CD8-positive, alpha-beta T cell (primary cell): ENCODE measurements at places on chromosomes 16 and 17.

GRCh38 chr16:6193718-6194117 lies 1096.1 kb upstream of the EEF2KMT start:
- no peak for DNase-seq

GRCh38 chr17:42010898-42011516 lies 6.2 kb downstream of the DNAJC7 start:
- DNase-seq = no peak

DNA sequence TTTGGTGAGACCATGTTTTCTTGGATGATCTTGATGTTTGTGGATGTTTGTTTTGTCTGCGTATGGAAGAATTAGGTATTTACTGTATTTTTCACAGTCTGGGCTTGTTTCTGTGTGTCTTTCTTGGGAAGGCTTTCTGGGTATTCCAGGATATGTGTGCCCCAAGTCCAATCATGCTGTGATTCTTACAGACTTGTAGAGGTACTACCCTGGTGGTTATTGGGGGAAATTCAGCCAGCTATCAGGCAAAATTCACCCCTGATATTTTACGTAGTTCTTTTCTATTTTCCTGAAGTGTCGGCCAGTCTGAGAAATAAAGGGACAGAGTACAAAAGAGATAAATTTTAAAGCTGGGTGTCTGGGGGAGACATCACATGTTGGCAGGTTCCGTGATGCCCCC lies 33.4 kb upstream of the ARL4D start:
- no peak for DNase-seq

DNA sequence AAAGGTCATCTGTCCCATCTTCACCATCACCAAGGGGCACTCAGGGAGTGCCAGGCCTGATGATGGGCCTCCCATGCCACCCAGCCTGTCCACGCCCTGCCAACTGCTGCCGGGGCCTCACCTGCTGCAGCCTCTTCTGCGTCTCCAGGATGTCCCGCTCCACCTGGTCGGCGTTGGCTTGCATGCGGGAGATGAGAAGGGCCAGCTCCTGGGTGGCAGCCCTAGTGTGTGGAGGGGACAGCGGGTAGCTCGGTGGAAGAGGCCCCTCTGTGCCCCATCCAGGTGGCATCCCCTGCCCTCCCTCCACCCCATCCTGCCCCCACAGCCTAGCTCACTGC lies 3.2 kb downstream of the EVPL start:
- no peak for DNase-seq

DNA sequence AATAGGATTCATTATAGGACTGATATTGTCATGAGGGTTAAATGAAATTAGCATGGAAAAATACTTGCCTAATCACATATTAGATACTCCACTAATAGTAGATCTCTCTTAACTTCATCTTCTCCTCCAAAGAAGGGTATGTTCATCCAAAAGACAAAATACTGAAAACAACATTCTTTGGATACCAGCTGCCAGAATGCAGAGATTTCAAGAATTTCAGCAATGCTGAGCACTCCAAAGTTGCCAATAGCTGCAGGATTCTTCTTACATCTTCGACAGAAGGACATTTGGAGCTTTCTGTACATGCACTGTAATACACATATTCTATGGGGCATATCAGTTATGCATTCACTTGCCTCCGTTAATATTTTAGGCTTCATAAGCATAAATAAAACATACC lies 436.5 kb downstream of the HAPSTR1 start:
- DNase-seq = no peak

DNA sequence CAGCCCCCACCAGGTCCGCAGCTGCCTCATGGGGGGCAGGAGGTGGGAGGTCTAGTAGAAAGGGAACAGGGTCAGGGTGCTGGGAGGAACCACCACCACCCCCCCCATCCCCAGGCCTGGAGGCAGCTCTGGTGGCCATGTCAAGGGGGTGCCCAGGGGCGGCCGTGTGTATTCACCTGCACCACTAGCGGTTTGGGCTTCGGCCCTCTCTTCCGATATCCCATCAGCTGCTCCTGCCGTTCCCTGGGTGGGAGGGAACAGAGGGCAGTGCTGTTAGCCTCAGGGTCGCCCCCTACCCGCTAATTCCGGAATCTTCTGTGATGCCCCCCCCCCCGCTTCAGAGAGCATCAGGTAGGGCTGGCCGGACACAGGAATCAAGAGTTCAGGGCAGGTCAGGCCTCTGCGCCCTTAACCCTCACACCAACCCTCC lies 3.8 kb downstream of the CBX4 start:
- DNase-seq = peak; percentile 19

DNA sequence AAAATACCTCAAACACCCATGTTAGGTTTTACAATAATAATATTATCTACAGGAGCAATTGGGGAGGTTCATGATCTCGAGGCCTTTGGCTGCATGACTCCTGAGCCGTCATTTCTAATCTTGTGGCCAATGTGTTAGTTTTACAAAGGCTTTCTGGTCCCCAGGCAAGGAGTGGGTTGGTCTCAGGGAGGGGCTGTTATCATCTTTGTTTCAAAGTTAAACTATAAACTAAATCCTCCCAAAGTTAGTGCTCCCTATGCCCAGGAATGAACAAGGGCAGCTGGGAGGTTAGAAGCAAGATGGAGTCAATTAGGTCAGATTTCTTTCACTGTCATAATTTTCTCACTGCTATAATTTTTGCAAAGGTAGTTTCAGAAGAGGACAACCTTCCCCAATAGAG lies 9.1 kb upstream of the CCL5 start:
- no peak for DNase-seq

- no peak for DNase-seq
Observed at GRCh38 chr16:17836868-17837602, 366.3 kb upstream of the XYLT1 start.

GRCh38 chr16:11473728-11474127 lies 113.0 kb downstream of the LITAF start:
- no peak for DNase-seq

- no peak for DNase-seq
Observed at GRCh38 chr17:48543854-48544348, 1.0 kb downstream of the HOXB2 start.

DNA sequence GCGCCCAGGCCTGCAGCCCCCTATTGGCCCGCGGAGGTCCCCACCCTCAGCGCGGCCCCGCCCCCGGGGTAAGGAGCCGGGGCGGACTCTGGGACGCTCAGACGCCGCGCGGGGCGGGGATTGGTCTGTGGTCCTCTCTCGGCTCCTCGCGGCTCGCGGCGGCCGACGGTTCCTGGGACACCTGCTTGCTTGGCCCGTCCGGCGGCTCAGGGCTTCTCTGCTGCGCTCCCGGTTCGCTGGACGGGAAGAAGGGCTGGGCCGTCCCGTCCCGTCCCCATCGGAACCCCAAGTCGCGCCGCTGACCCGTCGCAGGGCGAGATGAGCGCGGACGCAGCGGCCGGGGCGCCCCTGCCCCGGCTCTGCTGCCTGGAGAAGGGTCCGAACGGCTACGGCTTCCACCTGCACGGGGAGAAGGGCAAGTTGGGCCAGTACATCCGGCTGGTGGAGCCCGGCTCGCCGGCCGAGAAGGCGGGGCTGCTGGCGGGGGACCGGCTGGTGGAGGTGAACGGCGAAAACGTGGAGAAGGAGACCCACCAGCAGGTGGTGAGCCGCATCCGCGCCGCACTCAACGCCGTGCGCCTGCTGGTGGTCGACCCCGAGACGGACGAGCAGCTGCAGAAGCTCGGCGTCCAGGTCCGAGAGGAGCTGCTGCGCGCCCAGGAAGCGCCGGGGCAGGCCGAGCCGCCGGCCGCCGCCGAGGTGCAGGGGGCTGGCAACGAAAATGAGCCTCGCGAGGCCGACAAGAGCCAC lies at the start of gene NHERF1:
NHERF1 (plus strand) TSS at position 100 of the 750 bp plus-strand sequence; CDS start at position 319, 219 bp downstream.
- DNase-seq = peak; percentile 98

GRCh38 chr17:47801176-47801765 lies 20.3 kb downstream of the OSBPL7 start:
- DNase-seq = no peak

- no peak for DNase-seq
Observed at GRCh38 chr16:50570808-50571598, 22.8 kb downstream of the NKD1 start.

DNA sequence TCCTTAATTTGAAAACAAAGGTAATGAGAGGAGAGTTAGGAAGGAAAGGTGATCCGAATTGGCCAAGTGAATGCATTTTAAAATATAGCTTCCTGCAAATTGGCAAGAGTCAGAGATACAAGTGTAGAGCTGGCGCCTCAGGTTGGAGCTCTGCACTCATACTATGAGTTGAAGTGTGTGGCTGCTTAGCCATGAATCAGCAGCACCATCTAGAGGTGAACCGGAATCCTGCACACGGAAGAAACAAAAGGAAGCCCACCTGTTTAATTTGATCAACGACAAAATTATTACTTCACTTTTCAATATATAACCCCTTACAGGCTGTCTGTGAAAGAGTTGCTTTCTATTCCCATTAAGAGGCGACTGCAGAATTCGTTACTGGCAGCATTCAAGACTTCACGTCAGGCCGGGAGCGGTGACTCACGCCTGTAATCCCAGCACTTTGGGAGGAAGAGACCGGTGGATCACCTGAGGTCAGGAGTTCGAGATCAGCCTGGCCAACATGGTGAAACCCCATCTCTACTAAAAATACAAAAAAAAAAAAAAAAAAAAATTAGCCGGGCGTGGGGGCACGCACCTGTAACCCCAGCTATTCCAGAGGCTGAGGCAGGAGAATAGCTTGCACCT lies 1253.7 kb upstream of the CDH8 start:
- no peak for DNase-seq

GRCh38 chr17:17934806-17935205 lies 37.4 kb downstream of the TOM1L2 start:
- no peak for DNase-seq

- DNase-seq = no peak
Observed at GRCh38 chr16:20851601-20852000, 45.3 kb downstream of the REXO5 start.

DNA sequence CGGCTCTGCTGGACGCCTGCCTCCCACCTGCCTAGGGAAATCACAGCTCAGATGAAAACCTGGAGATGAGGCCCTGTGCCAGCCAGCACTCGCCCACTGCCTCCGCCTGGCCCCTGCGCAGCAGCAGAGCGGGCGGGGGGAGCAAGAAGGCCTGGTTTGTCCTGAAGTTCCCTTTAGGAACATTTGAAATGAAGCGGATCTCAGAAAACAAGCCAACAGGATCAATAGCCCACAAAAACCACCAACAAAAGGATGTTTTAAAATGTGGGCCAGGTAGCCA lies 48.0 kb downstream of the RBFOX3 start:
- DNase-seq = no peak

DNA sequence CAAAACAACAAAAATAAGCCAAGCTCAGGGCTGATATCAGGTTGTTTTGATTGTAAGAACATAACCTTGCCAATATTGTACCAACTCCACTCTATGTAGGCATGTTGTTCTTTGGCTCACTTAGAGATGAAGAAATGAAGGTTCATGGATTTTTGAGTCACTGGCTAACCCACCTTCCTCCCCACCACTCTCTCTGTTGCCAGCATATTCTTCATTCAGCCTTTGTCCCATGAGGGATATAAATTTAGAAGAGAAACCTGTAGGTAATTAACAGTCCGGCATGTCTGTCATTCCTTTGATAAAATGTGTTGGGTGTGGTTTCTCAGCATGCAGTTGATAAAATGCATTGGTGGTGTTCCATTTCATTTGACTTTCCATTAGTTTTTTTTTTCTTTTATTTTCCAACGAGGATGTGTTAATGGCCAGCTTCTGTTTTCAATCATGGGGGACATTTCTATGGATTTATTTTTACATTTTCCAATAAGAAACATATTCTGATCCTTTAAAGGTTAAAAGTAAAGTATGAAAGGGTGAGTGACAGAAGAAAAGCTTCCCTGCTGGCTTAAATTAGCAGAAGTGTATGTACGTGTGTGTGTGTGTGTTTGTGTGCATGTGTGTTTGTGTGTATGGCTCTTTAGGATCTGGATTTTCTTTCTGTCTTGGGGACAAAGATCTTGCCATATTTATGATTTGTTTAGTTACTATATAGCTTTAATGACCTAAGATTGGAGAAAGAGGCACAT lies 166.2 kb upstream of the KCNJ16 start:
- no peak for DNase-seq

GRCh38 chr16:85402910-85403692 lies 210.0 kb upstream of the GSE1 start:
- no peak for DNase-seq

DNA sequence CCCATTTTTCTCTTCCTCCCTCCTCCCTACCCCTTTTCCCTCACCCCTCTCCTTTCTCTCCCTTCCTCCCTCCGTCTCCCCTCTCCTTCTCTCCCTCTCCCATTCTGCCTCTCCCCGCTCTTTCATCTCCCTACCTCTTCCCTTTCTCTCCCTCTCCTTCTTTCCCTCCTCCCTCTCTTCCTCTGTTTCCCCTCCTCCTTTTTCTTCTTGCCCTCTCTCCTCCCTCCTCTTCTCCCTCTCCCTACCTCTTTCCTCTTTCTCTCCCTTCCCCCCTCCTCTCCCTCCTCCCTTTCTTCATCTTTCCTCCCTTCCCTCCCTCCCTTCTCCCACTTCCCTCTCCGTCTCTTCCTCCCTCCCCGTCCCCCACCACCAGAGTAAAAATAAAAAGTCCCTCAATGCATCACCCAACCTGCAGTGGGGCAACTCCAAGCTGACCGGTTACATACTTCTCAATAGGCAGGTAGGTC lies 10.4 kb downstream of the CHD9NB start:
- no peak for DNase-seq

- no peak for DNase-seq
Observed at GRCh38 chr16:84574191-84574590, 43.7 kb downstream of the COTL1 start.

DNA sequence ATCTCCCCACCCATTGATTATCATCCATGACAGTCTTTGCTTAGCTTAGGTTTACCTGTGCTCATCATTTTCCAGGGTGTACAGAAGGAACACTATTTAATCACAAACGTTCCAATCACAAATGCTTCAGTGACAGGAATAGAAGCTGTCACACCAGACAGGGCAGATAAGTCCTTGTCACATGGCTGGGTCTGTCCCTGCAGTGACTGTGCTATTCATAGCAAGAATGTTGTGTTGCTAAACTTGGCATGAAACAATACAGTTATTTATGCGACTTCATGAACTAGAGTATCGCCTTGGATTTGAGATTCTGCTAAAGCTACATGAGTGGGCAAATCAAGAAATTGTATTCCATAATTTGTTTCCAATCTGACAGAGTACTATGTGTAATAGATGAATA lies 108.4 kb downstream of the CDH13 start:
- DNase-seq = no peak

GRCh38 chr17:76519048-76519966 lies 18.1 kb upstream of the RHBDF2 start:
- DNase-seq = no peak

DNA sequence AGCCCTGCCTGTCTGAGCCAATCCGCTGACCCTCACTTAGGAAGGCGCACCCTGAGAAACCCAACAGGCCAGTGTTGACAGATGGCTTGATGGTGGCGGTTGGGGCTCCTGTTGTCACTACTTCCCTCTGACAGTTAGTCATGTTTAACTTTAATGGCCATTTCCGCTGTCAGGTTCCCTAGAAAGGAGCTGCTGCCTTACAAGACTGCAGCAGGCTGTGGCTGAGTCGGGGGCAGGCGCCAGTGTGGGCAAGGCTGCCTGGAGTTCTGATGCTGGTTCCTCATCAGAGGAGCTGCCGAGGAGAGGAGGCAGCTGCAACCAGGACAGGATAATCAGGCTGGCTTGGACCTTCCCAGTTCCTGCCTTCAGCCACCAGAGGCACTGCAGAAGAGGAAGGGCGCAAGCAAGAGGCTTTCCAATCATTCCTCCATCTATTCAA lies 223.2 kb upstream of the DYNLRB2 start:
- DNase-seq = no peak

- no peak for DNase-seq
Observed at GRCh38 chr17:74892974-74893911, at the start of gene FADS6. FADS6 (minus strand) TSS chr17:74893633; CDS start chr17:74893595, 38 bp downstream.
